Fibroblast of skin of scalp (primary cell): ENCODE measurements at places on chromosomes 3 and 15.

DNA sequence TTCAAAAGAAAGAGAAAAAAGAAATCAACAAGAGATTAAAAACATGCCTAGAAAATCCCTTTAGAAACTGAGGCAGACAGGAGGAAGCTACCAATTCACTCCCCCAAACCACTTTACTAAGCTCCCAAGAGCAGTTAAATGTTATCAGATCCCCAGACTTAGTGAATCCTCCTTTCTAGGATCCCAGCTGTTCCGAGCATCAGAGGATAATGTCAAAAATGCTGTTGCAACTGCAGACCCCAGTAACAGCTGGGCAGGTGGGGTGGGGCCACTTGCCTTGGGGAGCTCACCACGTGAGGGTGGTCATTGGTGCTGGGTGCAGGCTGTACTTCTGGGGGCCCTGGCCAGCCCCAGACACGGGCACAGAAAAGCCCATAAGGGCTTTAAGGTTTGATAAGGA lies 9.1 kb downstream of the POMGNT2 start:
- no peak for DNase-seq

DNA sequence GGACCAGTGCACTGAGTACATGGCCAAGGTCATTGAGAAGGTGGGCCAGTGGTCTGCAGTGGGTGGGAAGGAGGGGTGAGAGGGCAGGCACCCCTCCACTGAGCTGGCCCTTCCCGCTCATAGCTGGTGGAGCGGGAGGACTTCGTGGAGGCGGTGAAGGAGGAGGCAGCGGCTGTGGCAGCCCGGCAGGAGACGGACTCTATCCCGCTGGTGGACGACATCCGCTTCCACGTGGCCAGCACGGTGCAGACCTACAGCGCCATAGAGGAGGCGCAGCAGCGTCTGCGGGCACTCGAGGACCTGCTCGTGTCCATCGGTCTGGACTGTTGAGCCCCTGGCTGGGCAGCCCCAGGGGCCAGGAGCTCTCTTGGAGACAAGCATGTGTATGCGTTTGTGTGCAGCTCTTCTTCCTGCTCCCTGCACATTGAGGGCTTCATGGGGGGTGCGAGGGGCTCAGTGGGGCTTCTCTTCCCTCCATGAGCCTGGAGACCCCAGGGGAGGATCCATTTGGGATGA lies 7.5 kb downstream of the ABTB1 start:
- no peak for DNase-seq

DNA sequence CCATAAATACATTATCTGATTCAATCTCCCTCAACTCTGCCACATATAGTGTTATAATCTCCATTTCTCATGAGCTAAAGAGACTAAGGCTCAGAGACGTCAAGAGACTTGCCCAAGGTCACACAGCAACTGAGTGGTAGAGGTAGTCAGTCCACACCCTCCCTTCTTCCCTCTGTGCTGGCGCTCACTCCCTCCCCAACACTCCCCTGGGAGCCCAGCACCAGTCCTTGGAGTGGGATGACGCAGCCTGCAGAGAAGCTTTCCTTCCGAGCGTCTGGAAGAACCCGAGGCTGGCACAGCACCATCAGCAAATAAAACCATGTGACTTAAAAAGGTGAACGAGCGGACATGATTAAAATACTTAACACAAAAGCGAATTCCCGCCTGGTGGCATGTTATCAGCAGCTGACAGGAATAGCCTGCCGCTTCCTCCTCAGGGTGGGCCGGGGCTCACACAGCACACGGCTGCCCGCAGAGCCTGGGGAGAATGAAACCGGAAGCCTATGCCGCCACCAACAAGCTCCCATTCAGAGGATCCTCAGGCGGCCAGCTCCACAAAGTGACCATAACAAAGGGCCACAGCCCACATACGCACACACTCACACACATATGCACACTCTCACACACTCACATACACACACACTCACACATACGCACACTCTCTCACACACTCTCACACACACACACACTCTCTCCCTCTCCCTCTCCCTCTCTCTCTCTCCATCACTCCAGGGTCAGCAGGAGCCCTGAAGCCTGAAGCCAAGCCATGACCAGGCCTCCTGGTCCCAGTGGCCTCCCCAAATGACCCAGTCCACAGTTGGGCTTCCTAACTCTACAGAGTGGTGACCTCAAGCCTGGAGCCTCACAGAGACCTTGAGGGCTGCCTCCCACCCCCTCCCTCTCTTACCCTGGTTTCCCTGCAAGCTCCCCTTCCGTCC lies 120.5 kb downstream of the XXYLT1 start:
- peak; percentile 78 for DNase-seq

GRCh38 chr15:29344474-29344873 lies 74.9 kb upstream of the NSMCE3 start:
- no peak for DNase-seq

GRCh38 chr3:71710906-71711494 lies 14.2 kb downstream of the EIF4E3 start:
- DNase-seq: peak; percentile 64

DNA sequence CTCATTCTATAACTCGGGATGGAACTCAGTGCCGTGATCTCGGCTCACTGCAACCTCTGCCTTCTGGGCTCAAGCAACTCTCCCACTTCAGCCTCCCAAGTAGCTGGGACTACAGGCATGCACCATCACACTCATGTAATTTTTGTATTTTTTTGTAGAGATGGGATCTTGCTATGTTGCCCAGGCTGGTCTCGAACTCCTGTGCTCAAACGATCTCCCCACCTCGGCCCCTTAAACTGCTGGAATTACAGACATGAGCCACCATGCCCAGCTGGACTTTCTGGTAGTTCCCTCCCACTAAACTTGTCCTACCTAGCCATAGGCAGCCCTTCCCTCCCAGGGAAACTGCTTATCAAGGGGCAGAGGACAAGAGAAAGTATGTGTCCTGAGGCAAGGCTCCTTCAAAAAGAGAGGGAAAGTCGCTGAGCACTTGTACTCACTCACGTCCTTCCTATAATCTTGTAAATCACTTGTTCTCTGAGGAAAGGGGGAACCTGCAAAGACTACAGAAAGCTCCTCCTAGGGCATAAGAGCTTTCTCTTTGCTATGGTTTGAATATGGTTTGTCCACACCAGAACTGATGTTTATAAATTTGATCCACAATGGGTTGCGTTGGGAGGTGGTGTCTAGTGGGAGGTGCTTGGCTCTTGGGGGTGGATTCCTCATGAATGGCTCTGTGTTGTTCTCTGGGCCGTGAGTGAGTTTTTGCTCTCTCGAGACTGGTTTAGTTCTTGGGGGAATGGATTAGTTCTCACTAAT lies 13.6 kb upstream of the TBL1XR1 start:
- no peak for DNase-seq
